ENCODE measurements at places on chromosomes 4 and X. TPM values are rescaled to one million over a fixed set of nuclear protein-coding genes. Genes with fewer than 3 reads are reported as not detected.

BCLAF3 gene
- total RNA-seq = 2.8 TPM

UGT2B10 gene
- total RNA-seq = not detected

SCD5 gene
- total RNA-seq = 1.9 TPM

ENOX2 gene
- total RNA-seq = 13.8 TPM

GPR82 gene
- not detected for total RNA-seq

CD38 gene
- 32.8 TPM for total RNA-seq

SOWAHD gene
- not detected for total RNA-seq
